T-helper 2 cell (primary cell): ENCODE measurements at places on chromosomes 11 and 22.

DNA sequence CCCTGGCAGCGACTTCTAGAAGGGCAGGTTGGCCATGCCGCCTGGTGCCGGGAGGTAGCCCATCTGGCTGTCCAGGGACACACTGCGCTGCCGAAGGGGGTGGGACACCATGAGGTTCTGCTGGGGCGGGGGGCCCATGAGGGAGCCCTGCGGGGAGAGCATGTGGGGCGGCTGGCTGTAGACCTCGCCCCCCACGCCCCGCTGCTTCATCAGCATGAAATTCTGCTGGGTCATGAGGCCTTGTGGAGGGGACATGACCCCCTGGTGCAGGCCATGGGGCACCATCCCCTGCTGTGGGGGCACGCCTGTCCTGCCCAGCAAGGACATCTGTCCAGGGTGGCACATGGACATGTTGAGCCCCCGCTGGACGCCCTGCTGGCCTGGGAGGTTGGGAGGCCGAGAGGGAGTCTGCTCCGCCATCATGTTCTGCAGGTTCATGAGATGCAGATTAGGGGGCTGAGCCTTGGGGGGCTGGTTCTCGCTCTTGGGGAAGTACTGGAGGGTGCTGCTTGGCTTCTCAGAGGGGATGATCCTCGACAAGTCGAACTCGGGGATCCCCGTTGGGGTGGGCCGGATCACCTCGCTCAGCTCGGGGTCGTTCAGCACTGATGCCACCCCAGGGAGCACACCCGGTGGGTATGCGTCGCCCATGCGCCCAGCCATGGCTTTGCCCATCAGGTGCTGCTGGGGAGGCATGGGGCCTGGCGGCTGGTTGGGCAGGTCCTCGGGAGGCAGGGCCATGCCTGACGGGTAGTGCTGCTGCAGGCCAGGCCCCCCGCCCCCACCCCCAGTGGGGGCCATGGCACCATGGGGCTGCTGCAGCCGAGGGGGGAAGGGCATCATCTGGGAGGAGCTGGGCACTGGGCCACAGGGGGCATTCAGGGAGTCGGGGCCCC lies 15.0 kb downstream of the CXCR5 start:
- no peak for DNase-seq

- no peak for DNase-seq
Observed at GRCh38 chr11:92892802-92893684, 76.4 kb upstream of the MTNR1B start.

GRCh38 chr11:95891423-95892170 lies 32.3 kb downstream of the MTMR2 start:
- DNase-seq = no peak

GRCh38 chr11:108838102-108838791 lies 173.4 kb downstream of the DDX10 start:
- DNase-seq = no peak

GRCh38 chr11:10395166-10395897 lies 59.7 kb upstream of the AMPD3 start:
- DNase-seq = no peak

GRCh38 chr11:10886652-10887250 lies 28.9 kb upstream of the ZBED5 start:
- DNase-seq = no peak
